ENCODE measurements at places on chromosomes 5 and 9.

- DNase-seq: no peak
These were observed 59.5 kb downstream of the ANKRD33B start for GRCh38 chr5:10623305-10623910.

- DNase-seq: no peak
These were observed 168.9 kb downstream of the MUSK start for GRCh38 chr9:110837401-110838005.

DNA sequence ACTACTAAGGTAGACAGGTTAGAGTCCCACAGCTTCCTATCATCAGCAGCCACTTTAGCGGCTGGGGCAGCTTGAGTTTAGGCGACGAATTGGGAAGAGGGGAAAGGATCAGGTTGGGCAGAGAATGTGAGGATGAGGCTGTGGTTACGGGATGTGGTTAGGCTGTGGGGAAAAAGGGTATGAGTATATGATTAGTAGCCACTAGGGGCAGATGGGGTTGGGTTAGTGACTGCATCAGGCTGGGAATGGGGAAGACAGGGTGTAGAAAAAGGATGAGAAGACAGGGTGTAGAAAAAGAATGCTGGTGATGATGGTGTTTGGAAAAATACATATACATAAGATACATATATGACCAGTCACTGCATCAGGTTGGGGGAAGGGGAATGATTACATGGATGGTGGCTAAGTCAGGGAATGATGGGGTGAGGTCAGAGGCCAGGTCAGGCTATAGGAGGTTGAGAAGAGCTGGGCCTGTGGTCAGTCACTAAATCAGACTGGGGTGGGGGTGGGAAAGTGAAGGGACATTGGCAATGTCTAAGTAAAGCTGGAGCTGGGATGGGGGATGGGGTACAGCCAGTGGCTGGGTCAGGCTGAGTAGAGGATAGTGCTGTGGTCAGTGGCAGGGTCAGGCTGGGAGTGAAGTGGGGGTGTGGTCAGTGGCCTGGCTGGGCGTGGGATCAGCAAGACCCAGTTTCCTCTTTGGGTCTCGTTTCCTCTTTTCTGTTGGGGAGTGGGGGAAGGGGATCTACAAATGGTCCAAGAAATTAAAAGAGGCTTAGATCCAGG lies 2.1 kb downstream of the TLN1 start:
- DNase-seq: peak; percentile 91

DNA sequence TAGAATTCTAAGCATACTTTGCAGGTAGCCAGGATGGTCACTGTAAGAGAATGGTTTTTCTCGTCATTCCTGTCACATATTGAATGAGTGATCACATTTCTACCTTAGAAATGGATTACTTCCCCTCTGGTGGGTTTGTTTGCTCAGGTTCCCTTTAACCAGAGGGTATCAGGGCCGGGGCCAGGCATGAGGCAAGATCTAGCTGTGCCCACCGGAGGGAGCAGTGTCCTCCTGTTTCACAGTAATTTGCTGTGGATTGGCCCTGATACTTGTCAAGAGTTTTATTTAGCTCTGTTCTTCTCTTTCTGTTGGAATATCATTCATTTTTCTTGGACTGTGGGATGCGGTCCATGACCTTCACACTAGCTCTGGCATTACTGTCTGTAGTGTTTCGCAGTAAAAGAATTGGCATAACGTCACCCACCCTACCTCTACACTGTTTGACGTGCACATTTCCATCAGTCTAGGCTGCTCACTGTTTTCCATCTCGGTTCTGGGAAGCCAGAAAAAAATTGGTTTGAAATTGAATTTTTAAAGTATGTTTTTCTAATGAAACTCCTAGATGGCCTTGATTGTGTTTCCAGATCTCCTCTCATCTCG lies 42.4 kb upstream of the ZBED3 start:
- no peak for DNase-seq

- DNase-seq: no peak
These were observed 43.7 kb upstream of the MIER3 start for GRCh38 chr5:56995596-56995995.

- DNase-seq: no peak
These were observed 154.8 kb upstream of the LHFPL2 start for GRCh38 chr5:78803353-78803752.

- no peak for DNase-seq
These were observed 10.8 kb downstream of the NFIB start for GRCh38 chr9:14303100-14303499.

- no peak for DNase-seq
These were observed 17.8 kb upstream of the GLIS3 start for GRCh38 chr9:4317681-4318080.

- no peak for DNase-seq
These were observed 534 bp downstream of the SRFBP1 start for GRCh38 chr5:121962347-121962670.

GRCh38 chr9:93387791-93388190 lies 63.7 kb upstream of the FAM120A start:
- DNase-seq: no peak

DNA sequence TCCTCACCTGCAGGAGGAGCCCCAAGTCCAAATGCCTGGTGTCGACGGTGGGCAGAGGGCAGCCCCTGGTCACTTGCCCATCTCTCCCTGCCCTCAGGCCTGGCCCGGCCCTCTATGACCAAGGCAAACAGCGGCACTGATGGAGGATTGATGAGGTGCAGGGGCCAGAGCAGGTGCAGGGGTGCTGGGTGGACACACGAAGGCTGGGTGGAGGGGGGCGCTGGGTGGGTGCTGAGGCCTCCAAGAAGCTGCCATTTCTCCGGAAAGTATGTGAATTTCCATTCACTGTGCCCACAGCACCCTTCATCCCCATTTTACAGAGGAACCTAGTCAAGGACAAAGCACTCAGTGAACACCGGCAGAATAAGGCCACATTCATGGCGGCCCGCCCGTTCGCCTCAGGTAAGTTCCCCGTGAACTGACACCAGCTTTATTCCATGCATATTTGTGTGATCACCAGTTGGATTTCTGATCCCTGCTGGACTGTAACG lies 143.8 kb upstream of the PPP1R26 start:
- no peak for DNase-seq

- peak; percentile 25 for DNase-seq
These were observed 320.2 kb upstream of the NREP start for GRCh38 chr5:112077180-112077579.

DNA sequence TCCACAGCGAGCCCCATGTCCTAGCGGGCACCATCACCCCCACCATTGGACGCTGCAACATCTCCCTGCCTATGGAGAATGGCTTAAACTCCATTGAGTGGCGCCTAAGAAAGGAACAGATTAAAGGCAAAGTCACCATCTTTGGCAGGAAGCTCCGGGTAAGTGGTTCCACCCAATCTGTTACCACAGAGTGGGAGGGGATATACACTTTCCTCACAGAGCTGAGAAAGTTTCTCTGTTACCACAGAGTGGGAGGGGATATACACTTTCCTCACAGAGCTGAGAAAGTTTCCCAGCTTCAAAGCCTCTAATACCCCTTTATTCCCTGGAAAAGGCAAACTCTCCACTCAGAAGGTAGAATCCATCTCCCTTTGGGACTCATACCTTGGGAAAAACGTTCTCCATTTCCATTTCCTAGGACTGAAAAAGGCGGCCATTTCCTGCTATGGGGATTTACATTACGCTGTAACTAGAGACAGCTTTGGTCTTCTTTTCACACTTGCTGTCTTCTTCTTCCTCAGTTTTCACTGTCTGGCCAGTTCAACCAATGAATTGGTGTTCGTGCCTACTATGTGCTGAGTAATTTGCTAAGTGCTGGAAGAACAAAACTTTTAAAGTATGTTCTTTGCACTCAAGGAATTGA lies 63.4 kb upstream of the WWC1 start:
- peak; percentile 53 for DNase-seq

GRCh38 chr5:142792865-142793232 lies 22.7 kb downstream of the ARHGAP26 start:
- DNase-seq: no peak

- DNase-seq: no peak
These were observed 132.7 kb upstream of the APC start for GRCh38 chr5:112604732-112605630.

DNA sequence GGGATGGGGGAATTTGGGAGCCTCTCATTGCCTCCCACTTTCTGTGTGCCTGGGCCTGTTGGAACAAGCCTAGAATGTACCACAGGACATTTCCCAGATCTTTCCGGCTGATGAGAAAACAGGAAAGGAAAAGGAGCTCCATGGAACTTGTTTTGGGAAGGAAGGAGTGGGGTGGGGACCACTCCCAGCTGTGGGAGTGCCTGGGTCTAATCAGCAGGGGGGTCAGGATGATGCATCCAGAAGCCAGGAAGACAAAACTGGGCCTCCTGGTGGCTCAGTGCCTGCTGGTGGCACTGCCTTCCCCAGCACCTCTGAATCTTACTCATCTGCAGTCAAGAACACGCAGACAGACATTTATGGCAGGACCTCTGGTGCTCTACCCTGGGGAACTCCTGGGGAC lies 2.8 kb downstream of the SMIM33 start:
- no peak for DNase-seq

DNA sequence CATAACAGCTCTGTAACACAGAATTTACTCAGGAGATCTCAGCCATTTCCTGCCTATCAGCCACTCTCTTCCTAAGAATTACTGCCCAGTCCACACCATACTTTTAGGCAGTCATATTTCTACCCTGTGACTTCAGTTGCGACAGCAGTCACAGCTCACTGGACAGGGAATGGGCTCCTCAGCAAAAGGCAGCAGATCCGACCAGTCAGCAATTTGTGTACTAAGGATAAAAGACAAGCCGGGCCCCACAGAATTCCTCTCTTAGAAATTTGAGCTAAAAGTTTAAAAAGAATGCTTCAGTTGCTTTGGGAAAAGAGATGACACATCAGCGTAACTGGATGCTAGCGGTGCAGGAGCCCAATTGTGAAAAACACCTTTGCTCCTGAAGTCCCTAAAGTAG lies 172.1 kb downstream of the ENC1 start:
- no peak for DNase-seq

DNA sequence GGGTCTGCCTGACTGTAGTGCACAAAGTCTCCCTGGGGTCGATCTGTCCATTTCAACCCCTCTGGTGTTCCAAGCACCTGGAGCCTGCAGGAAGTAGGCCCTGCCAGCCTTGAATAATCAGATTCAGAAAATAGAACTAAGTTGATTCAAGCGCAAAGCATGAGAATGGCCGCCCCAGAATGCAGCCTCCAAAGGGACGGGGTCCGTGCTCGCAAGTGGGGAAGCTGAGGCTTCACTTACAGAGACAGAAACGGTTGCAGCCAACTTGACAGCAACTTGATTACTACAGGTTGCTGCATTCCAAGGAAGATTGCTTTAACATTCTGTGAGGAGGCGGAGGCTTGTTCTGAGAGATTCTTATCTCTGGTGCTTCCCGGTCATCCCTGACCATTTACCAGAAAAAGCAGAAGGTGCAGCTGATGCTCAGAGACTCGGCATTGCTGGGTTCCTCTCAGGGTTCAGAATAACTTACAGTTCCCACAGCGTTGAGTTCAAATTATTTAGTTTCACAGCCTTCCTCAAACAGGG lies 14.9 kb upstream of the LRRC14B start:
- DNase-seq: no peak

GRCh38 chr5:104573949-104574709 lies 1011.5 kb upstream of the NUDT12 start:
- DNase-seq: no peak

DNA sequence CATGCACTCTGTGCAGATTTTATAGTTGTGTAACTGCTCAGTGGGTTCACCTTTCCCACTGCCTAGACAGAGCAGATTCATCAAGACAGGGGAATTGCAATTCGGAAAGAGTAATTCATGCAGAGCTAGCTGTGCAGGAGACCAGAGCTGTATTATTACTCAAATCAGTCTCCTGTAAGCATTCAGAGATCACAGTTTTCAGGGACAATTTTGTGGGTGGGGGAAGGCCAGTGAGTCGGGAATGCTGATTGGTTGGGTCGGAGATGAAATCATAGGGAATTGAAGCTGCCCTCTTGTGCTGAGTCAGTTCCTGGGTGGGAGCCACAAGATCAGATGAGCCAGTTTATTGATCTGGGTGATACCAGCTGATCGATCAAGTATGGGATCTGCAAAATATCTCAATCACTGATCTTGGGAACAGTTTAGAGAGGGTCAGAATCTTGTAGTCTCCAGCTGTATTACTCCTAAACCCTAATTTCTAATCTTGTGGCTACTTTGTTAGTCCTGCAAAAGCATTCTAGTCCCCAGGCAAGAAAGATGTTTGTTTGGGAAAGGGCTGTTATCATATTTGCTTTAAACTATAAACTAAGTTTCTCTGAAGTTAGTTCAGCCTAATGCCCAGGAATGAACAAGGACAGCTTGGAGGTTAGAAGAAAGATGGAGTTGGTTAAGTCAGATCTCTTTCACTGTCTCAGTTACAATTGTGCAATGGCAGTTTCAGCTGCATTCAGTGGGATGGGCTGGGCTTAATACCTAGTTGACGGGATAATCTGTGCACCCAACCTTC lies 12.7 kb upstream of the SVEP1 start:
- DNase-seq: no peak

DNA sequence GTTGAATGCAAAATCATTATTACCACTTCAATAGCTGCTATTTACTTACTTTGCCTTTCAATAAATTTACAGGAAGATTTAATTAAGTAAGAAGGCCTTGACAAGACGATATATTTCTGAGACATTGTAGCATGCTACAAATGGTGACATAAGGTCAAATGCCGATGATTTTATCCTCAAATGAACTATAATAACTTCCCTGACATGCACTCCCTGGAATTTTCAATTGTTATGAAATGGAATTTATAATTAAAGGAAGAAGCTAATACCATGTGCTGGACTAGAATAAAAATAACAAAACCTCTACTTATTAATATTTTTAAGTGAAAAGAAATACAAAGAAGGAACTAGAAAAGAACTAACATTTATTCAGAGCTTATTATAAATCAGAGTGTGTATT lies 30.2 kb upstream of the ITGA1 start:
- no peak for DNase-seq

DNA sequence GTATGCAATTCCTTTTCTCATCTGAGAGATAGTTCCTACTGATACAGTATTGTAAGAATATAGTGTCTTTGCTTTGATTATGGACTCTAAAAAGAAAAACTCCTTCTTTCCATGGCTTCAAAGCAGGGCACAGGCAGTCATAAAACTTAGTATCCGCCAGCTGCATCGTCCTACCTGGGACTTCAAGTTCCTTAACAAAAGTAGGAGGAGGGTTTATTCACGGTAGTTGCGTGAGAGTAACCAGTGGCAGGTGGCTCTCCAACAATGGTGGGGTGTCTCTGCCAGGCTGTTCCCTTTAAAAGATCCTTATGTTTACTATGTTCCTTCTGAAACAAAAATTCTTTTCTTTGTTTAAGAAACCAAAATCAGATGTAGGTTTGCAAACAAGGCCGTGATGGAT lies 173.5 kb upstream of the DMAC1 start:
- DNase-seq: no peak

- peak; percentile 84 for DNase-seq
These were observed 150.9 kb downstream of the OSTF1 start for GRCh38 chr9:75239176-75239575.
